ENCODE measurements at places on chromosomes 4 and X. TPM values are rescaled to one million over a fixed set of nuclear protein-coding genes. Genes with fewer than 3 reads are reported as not detected.

DNA sequence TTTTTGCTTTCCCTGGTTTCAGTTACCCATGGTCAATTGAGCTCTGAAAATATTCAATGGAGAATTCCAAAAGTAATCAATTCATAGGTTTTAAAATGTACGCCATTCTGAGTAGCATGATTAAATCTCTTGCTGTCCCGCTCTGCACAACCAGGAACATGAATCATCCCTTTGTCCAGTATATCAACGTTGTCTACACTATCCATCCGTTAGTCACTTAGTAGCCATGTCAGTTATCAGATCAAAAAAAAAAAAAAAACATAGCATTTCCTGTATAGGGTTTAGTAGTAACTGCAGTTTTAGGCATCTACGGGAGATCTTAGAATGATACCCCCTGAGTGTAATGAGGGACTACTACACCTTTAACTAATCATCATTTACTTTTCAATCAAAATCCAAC is 15.1 kb downstream of the LAMP2 start:
- peak; percentile 29 for DNase-seq

DNA sequence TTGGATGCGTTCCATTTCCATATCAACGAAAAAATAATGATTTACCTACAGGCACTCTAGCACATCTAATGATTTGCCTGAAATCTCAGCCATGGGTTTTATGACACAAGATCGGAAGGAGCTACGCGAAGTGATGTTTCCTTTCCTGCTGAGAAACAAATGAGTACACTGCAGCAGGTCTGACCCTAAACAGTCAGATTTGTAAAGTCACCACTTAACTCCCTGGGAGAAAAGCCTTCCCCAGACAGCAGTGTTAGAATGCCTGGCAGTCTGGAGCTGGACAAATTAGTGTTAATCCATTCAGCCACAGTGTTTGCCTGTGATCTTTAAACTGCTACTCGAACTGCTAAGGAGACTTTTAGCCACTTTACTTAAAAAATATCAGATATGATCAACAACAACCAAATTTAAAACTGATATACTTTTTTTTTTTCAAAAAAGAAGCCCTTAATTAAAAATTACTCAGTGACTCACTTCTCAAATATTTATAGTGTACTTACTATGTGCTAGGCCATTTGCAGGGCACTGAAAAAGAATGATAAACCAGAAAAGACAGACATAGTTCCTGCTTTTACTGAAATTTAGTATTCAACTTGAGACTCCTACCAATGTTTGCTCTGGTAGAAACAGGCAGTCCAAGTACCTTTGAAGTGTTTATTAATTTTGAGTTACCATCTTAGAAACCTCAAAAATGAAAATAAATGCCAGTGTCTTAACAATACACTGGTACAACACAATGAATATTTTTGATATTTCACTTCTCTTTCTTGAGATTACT is 104.5 kb downstream of the SHISA3 start:
- DNase-seq: peak; percentile 10

The GABRG1 gene
- total RNA-seq: not detected

DNA sequence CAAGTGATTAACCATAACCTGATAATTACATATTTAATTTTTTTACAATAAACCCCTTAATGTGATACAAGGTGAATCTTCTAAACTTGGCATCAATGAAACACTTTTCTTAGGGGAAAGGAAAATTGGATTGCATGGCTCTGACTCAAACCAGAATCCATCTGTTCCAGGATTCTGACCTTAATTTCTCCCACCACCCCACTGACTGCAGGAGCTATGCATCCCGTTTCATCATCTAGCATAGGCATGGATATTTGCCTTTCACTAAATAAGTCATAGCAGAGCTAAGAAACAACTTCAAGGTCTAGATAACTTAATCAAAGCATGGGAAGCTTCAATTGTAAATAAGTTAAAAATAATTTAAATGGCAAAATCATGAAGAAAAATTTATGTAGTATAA is 156.3 kb downstream of the BTC start:
- no peak for DNase-seq

- DNase-seq: no peak
Measured at GRCh38 chr4:118265312-118266144, 87.3 kb downstream of the PRSS12 start.

DNA sequence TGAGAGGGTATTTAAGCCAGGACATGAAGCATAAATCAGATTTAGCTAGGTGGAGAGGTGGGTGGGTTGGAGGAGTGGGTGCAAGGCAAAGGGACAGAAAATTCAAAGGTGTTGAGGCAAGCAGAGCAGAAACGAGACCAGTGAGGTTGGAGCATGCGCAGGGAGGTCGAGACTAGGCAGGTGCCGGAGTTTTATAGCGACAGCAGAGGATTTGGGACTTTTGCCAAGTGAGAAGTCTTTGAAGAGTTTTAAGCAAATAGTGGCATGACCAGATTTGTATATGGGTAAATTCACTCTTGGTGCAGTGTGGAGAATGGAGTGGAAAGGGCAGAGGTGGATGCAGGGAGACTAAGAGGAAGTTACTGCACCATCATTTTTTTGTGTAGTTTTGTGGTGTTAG is 107.0 kb upstream of the TLR2 start:
- DNase-seq: no peak

The TRPC3 gene
- total RNA-seq: 1.3 TPM

The USP26 gene
- total RNA-seq: not detected
